Esophagus mucosa (tissue), 1 donor: ENCODE measurements at places on chromosomes 1 and 21. TPM values are rescaled to one million over a fixed set of nuclear protein-coding genes. Genes with fewer than 3 reads are reported as not detected.

The PTGER3 gene
- total RNA-seq: 0.12 TPM

The RGS1 gene
- total RNA-seq: 1.7 TPM

The TMPRSS15 gene
- not detected for total RNA-seq

The F13B gene
- total RNA-seq: not detected

The ACOT11 gene
- 16.1 TPM for total RNA-seq

The RAB7B gene
- total RNA-seq: 18.9 TPM

The PRELP gene
- 1.5 TPM for total RNA-seq

The RGS16 gene
- 1.3 TPM for total RNA-seq

The CACNA1S gene
- not detected for total RNA-seq

The TNFRSF14 gene
- 12.0 TPM for total RNA-seq

The RNF207 gene
- total RNA-seq: 10.8 TPM

The PDC gene
- total RNA-seq: not detected

The WRAP73 gene
- total RNA-seq: 13.9 TPM

The MSH4 gene
- total RNA-seq: 0.36 TPM

The PADI4 gene
- not detected for total RNA-seq

The LBR gene
- 52.6 TPM for total RNA-seq

DNA sequence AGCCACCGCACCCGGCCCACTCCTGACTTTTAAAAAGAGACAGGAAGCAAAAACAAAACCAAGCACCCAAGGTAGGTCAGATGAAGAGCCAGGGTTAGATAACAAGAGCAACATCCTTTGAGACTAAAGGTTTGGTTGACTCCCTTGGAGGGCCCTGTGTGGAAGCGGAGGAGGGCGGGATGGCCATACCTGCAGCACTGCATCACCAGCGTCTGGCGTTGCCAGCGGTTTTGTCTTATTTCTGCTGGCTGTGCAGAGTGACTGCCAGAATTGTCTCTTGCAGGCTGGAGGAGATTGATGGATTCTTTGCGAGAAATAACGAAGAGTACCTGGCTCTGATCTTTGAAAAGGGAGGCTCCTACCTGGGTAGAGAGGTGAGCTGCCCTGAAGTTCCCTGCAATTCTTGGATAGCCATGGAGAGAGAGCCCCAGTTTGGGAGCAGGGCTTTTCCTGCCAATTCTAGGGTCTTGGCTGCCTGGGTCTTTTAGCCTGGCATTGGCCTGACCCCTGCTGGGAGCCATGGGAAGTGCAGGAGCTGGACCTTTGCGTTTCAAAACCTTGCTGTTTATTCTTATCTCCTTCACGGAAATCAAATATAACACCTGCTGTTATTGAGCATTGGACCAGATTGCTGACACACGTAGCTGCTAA lies 24.0 kb downstream of the QSOX1 start:
- peak; percentile 59 for ATAC-seq

GRCh38 chr1:104807590-104807989 lies 1057.9 kb downstream of the AMY1C start:
- no peak for ATAC-seq

DNA sequence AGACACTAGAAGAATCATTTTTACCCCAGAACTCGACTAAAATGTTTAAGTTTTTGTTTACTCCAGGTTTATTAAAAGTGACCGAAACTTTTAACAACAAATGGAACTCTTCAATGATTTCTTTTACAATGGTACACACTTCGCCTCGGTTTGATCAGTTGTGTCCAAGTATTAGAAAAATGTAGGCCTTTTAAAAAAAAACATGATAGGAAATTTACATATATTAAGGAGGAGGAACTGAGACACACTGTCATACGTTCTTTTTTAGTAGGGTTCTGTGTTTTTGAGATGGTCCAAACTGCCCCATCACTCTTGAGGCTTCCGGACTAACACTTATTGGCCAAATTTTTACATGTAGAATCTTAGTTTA lies 1.3 kb downstream of the PRDM2 start:
- peak; percentile 6 for ATAC-seq

- peak; percentile 5 for ATAC-seq
Observed at GRCh38 chr1:40784141-40784770, 669 bp downstream of the KCNQ4 start.

DNA sequence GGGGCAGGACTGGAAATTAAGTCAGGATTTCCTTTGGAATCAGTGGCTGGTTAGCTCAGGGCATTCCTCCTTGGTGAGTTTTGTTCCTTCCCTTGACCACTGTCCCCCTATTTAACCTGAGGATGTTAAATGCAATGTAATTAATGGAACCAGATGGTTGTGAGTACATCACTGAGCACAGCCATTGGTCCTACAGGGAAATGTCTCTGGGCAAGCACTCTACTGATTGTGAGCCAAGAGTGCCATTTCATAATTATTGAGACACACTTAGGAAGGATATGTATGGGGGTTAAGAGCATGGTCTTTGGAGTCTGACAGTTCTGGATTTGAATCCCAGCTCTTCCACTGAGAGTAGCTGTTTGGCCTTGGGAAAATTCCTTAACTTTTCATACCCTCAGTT lies 74.4 kb downstream of the SPAG17 start:
- ATAC-seq: no peak

GRCh38 chr21:34595457-34595856 lies 19.5 kb downstream of the RCAN1 start:
- ATAC-seq: no peak

GRCh38 chr1:87399264-87399663 lies 70.6 kb downstream of the LMO4 start:
- peak; percentile 95 for ATAC-seq

DNA sequence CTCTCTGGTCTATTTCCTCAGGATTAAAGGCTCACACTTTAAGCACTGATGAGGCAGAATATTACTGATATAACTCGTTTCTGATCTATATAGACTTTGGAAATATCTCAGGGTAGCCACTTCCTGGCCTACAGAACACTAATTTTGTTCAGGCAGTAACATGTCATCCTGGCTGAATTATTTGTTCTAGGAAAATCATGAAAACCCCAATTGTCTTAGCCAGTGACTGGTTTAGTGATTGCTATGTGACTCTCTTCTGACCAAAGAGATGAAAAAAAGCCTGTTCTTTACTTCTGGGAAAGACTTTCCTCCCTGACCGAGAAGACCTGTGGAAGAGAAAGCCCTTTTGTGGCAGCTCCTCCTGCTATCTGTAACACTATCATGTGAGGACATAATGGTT lies 453.7 kb downstream of the SETD4 start:
- ATAC-seq: peak; percentile 87

DNA sequence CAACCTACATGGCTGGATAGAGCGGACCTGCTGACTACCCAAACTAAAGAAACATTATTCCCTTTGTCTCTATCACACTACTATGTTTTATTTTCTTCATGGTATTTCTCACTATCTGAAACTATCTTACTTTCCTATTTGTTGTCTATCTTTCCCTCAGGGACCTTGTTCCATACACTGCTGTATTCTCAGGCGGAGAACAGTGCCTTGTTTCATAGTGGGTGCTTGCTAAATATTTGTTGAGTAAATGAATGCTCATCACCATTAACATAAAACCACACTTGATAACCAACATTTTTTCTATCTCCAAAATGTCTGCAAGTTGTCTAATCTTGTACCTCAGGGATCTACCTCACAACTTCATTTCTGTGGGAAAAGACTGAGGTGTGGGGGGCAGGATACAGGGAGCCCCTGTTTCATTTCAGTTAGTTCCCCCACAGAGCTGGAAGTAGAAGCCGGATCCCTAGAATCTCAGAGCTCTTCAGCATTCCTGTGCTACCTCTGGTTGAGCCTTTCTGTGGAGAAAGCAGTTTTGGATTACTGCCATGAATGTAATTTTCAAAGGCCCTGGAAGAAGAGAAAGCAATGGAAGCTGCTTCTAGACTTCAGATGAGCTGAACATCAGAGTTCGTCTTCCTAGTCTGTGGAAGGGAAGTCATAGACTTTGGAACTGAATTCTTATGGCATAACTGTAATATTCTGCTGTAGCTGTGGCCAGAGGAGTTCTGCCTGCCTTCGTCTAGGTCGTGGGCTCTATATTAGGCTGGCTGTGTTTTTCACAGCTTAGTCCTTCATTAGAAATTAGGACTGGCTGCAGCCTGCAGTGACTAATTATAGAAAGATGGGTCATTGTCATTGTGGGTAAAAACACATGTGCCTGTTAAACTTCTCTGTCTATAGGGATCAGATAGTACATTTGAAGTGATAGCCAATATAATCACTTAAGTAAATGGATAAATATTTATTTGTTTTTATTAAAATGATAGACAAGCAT lies 293.2 kb upstream of the SGIP1 start:
- no peak for ATAC-seq

GRCh38 chr1:66285618-66286270 lies 248.2 kb upstream of the SGIP1 start:
- no peak for ATAC-seq

- ATAC-seq: no peak
Observed at GRCh38 chr1:153777648-153778047, 2.4 kb downstream of the SLC27A3 start.

DNA sequence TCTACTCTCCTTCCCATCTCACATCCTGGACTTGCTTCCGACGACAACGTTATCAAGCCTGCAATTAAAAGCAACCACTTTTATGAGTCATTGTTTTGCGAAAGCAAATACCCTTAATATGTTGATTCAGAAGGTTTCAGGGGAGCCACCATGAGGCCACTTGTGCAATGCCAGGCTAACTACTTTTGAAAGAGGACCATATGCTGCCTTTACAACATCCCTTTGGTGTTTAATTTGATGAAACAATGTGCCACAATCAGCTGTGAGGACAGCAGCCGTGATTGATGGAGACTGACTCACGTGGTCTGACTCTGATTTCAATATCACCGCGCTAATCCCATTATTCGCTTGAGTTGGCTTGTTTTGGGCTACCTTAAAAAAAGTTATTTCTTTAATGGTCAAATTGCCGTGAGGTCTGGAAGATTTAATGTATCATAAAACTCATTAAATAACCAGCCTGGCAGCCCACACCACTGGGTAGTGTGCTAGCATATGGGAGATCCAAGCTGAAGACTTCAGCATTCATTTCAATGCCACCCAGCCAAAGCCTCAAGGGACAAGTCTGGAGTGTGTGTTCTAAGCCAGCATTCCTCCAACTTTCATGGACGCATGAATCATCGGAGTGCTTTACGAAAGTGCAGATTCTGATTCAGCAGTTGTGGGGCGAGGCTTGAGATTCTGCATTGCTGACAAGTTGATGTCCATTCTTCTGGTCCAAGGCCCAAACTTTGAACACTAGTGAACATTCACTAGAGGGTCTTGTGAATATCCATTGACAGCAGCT lies 73.3 kb upstream of the PAXBP1 start:
- peak; percentile 53 for ATAC-seq

GRCh38 chr1:218274511-218274910 lies 10.6 kb upstream of the RRP15 start:
- no peak for ATAC-seq

DNA sequence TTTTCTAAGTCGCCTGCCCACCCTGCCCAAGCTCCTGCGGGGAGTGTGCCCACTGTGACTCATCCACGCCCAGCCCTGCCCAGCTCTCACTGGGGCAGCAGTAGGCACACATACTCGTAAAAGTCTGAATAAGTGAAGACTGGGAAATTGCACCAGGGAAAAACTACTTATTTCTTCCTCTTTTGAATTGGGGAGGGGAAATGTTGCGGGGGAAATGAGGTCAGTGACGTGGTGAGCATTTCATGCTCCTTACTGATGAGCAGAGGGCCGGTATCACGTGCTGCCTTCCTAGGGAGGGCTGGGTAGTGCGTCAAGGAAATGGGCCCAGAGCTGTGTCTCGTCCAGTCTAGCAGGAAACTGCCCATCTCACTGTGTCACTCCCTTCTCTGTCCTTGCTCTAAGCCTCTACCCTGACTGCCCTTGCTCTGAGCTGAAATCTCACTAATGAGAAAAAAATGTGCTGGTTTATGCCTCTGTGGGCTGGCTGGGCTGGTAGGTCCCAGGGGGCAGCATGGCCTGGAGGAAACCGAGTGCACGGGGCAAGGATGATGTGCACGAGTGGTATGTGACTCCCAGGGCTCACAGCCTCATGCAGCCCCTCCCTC lies 13.5 kb upstream of the TNFRSF1B start:
- ATAC-seq: peak; percentile 64

DNA sequence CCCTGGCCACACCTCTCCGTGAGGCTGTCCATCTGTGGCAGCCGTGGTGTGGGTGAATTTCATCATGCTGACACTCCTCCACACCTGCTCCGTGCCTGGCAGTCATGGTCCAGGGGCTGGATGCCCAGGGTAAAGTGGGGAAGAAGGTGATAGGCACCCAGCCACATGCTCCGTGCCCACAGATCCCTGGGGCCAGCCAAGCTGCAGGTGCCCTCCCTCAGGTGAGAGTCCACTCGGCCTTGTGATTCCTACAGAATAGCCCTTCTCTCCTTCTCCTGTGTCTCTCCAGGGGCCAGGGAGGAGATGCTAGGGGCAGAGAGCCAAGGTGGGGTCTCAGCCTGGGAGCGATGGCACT lies 16.8 kb upstream of the POFUT2 start:
- no peak for ATAC-seq

- no peak for ATAC-seq
Observed at GRCh38 chr1:248885646-248886045, 20.4 kb upstream of the PGBD2 start.

GRCh38 chr1:206734499-206735142 lies 36.0 kb upstream of the IL19 start:
- peak; percentile 59 for ATAC-seq

GRCh38 chr1:18955441-18956192 lies 859 bp downstream of the IFFO2 start:
- ATAC-seq: no peak

GRCh38 chr1:85607921-85608265 lies 27.3 kb downstream of the CCN1 start:
- ATAC-seq: no peak

DNA sequence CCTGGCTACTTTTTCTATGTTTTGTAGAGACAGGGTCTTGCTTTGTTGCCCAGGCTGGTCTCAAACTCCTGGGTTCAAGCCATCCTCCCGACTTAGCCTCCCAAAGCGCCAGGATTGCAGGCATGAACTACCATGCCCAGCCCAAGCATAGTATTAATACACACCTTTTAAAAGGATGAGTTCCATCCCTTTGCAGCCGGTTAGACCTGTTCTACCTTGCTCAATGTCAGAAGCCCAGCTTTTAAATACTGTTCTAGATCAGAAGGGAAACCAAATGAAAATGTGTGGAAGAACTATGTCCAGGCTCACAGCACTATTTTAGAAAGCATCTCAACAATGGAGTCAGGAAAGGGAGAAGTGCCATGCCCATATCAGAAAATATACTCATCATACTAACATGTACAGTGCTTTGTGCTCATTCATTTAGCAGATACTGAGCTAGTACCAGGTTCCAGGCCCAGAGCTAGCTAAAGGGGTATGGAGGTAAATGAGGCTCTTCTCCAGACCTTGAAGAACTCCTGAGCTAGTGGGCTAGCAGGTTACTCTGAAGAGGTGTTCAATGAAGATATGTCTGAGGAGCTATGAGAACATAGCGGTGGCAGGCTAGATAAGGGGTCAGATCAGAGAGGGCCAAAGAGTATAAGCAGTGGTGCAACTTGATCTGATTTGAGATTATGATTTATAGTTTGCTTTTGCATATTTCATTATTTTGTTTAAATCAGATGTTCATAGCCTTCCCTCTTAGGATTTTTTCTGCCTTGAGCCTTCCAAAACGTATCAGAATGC lies 78.2 kb downstream of the RNF220 start:
- peak; percentile 67 for ATAC-seq

DNA sequence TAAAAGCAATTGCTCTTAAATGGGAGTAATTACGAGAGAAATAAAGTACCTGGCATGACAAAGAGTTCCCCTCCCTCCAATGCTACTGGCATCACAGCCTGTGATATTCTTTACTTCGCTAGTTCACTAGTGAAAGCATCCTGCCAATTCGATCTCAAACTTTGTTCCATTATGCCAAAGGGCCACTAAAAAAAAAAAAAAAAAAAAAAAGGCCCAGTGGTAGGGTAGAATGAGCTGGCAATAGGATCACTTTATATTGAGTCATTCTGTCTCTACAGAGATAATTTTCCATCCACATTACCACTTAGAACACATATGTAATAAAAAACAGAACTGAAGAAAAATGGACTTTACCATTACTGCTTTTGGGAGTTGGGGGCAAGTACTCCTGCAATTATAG lies 11.2 kb downstream of the PUM1 start:
- no peak for ATAC-seq
